ENCODE measurements at places on chromosomes 3 and 15.

DNA sequence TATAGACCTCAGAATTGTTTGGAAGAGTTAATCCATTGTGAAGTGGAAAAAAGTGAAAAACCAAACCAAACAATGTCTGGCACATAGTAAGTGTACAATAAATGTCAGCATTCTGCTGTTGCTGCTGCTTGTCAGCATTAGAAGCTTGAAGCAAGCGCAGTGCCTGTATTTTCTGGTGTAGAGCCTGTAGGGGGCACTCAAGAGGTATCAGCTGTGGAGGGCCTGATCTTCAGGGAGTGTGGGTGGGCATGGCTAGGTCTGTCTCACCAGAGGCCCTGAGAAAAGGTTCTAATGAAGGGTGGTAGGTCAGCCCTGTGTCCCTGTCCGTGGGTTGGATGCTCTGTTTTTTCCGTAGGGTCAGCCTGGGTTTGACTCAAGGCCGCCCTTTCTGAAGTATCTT lies 3.6 kb downstream of the ADAMTSL3 start:
- DNase-seq, result no peak

DNA sequence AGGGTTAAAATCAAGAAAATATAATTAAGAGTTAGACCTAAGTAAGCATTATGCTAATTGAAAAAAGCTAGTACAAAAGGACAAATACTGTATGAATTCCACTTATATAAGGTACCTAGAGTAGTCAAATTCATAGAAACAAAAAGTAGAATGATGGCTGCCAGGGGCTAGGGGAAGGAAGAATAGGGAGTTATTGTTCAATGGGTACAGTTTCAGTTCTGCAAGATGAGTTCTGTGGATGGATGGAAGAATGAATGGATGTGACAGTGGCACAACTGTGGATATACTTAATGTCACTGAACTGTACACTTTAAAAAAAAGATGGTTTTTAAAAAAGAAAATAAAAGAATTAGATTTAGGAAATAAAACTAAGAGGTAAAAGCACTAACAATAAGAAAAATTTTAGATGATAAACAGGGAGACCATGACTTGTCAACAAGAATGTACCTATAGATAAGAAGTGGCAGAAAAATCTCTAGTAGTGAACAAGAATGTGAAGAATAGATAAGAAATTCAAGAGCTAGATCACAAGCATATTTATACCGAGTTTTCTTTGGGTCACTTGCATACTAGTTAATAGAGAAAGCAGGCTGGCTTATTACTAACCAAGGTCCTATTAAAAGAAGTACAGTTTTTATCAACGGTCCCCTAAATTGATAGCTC lies 5.5 kb downstream of the IFT80 start:
- no peak for DNase-seq

- DNase-seq, result no peak
These were observed 291.0 kb upstream of the EPHA3 start for GRCh38 chr3:88816445-88816844.

GRCh38 chr3:69423463-69424155 lies 37.7 kb upstream of the FRMD4B start:
- DNase-seq, result no peak

DNA sequence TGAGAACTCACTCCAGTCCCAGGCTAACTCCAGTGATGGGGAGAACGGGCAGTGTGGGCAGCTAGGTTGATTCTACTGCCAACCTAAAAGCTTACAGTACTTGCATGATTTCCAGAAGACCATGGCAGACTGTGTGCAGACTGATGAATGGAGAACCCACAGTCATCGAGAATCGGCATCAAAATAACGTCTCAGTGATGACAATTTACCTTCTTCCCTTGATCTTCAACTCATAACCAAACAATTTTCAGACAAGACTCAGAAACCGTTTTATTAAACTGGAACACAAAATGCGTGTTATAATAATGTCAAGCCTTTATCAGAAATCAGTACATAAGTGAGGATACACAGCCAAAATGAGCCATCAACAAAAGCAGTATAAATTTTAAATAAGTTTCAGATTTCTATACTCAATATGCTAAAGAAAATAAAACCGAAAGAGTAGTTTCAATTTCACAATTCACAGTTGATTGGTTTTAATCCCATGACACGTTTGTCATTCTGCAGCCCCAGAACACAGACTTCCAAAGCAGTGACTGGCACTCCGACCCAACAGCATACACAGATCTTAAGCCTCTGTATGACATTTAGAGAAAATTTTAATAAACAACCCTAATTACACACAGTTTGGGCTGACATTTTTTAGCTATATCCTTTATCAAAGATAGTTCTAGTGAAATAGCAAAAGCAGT lies 54.5 kb downstream of the ZMAT3 start:
- DNase-seq, result no peak

GRCh38 chr15:55407498-55408011 lies 604 bp downstream of the CCPG1 start:
- DNase-seq, result no peak

DNA sequence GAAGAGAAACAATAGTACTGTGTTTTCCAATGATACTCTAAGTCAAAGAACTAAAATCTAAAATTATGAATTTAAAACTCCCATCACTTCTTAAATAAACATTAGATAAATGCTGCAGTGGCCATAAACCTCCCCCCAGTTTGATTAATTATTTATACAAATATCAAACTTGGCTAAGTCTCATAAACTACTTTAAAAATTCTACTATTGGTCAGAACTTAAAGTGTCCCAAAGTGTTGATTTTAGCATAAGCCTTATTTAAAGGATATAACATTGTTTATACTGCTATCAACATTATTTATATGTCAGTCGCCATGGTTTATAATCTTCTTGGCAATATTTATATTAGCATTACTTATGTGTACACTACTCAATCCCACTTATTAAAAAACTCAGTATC lies 132.4 kb downstream of the SCAPER start:
- no peak for DNase-seq

DNA sequence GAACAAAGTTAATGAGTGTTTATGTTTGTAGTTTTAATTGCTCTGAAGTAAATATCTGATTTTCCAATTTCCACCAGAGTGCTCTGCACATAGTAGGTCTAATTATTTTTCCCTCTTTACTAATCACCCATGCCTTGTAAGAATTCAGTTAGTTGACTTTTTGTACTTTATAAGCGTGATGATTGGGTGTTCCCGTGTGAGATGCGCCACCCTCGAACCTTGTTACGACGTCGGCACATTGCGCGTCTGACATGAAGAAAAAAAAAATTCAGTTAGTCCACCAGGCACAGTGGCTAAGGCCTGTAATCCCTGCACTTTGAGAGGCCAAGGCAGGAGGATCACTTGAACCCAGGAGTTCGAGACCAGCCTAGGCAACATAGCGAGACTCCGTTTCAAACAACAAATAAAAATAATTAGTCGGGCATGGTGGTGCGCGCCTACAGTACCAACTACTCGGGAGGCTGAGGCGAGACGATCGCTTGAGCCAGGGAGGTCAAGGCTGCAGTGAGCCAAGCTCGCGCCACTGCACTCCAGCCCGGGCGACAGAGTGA lies 507 bp upstream of the VHL start:
- no peak for DNase-seq

GRCh38 chr3:31536497-31536896 lies 3.8 kb downstream of the STT3B start:
- DNase-seq, result no peak

- no peak for DNase-seq
These were observed 2.8 kb downstream of the ABHD2 start for GRCh38 chr15:89090791-89091626.
